ENCODE measurements at places on chromosomes 7 and 10. TPM values are rescaled to one million over a fixed set of nuclear protein-coding genes. Genes with fewer than 3 reads are reported as not detected.

The RBM20 gene
- total RNA-seq = 3.1 TPM

The AGAP4 gene
- total RNA-seq = 32.4 TPM

DNA sequence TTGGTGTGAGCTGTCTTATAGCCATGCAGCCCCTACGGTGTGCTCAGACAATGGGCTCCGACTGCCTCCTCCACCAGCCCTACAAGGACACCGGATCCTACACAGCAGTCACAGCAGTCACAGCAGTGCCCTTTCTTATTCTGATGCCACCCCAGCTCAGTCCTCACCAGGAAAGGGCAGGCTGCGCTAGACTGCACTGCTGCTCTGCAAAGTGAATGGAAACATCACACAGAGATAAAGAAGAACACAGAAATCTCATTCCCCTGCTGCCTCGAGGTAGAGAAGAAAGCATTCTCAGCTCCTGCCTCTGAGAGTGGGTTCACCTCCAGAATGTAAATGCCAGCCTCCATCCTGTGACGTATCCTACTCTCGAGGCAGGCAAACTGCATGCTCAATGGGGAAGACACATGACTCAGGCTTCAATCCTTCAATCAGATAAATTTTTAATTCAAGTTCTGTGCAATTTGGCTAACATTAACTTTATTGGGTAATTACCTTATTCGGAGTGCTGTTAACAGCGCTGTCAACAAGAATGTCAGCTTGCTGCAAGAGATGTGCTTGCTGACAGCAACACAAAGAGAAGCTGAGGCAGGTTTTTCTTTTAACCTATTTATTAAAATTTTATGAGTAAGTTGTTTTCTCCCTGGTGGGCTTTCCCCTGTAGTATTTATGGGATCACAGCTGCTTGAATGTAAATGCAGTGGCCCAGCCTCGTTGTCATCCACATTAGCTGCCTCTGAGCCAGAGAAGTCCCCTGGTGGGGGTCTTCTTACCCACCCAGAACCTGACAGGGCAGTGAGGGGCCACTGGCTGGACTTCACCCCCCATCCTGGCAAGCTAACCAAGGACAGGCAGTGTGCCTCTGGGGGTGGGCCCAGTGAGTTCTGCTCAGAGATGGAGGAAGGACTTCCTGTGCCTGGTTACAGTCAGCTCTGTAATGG lies 241.3 kb upstream of the KMT2E start:
- DNase-seq = no peak

DNA sequence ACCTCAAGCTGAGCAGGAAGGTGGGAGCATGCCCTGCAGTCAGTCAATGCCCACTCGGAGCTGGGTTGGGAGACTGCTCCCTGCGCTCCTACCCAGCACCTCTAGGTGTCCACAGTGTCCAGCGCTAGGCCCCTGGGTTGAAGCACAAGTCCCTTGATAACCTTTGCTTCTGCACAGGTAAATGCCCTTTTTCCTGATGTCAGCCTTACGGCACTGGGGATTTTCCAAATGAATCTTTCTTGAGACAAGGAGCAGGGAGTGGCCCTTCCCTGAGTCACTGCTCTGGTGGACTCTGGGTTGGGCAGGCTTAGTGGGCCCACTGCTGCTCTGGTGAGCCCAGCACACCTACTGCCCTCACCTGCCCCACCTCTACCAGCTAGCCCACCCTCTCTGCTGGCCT lies 61.9 kb upstream of the OPN4 start:
- DNase-seq = no peak

DNA sequence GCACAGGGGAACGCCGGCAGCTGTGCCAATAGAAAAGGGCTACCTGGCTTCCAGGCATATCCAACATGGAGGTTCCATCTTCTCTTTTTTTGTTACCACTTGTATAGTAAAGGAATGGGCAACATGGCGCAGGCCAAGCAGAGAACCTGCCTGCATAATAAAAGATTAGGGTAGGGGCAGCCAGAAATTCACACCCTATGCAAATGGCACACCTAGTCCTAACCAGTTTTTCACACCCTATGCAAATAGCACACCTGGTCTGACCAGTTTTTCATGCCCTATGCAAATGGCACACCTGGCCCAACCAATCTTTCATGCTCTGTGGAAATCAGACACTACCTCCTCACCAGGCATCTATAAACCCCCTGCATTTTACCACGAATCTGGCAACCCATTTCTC lies 369.5 kb downstream of the IPMK start:
- no peak for DNase-seq

Measured in breast epithelium (tissue), 4 donors.